CD14-positive monocyte (primary cell): ENCODE measurements at places on chromosomes 3 and 15. TPM values are rescaled to one million over a fixed set of nuclear protein-coding genes. Genes with fewer than 3 reads are reported as not detected.

- H3K27ac ChIP-seq = no peak overlapping the region
- no peaks in the 10 kb centered on the region for H3K27me3 ChIP-seq
- H3K4me1 ChIP-seq = peaks cover 32% of the 10 kb centered on the region
- peaks cover 49% of the 10 kb centered on the region for H3K36me3 ChIP-seq
- DNase-seq = no peak
- no peak overlapping the region for H3K4me3 ChIP-seq
Measured at GRCh38 chr3:15578289-15578867, 23.0 kb downstream of the HACL1 start.

DNA sequence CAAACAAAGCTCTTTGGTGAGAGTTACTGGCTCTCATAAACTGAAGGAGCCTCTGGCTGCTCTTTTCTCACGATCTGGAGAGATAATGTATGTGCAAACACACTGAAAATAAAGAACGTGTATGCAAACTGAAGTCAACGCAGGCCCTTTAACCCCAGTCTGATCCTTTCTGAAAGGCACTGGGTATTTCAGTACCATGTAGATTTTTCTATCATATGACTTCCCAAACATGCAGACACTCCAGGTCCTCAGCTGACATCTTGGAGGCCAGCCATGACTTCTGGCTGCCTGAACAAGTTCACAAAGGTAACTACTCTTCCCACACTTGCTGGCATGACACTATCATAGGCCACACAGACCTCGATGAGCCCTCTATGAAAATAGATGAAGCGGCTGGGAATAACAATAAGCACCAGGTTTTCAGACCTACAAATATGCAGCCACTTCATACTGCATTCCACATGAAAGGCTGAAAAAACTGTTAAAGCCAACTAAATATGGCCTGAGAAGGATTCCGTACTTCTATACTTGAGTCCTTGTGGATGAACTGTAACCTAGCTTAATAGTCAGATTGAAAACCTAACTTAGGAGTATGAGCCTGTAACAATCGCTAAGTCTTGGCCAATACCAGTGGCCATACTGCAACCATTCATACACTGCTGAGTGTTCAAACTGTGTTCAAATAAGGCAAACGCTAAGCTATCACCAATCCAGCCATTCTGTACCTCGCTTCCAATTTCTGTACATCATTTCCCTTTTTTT lies 121.3 kb downstream of the THRB start:
- H3K27me3 ChIP-seq = no peaks in the 10 kb centered on the region
- no peaks in the 10 kb centered on the region for H3K4me1 ChIP-seq
- no peak for DNase-seq
- no peak overlapping the region for H3K4me3 ChIP-seq
- no peak overlapping the region for H3K27ac ChIP-seq
- no peaks in the 10 kb centered on the region for H3K36me3 ChIP-seq

ZNF662 gene
- polyA plus RNA-seq = not detected

GXYLT2 gene
- polyA plus RNA-seq = not detected in 2 replicates

DNA sequence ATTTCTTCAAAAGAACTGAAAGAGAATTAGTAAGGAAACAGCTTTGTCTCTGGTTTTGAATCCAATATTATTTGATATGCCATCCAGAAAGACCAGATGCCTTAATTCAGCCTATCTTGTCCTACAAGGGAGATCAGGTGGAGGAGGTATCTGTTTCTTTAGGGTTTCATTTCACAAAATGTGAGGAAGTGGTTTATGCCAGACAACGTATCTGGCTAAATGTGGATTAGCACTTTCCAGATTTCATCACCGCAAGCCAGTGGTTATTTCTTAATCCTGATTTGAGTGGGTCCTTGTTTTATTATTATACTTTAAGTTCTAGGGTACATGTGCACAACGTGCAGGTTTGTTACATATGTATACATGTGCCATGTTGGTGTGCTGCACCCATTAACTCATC lies 271.1 kb downstream of the EBLN2 start:
- H3K4me1 ChIP-seq = peaks cover 5% of the 10 kb centered on the region
- no peaks in the 10 kb centered on the region for H3K27me3 ChIP-seq
- DNase-seq = no peak
- H3K4me3 ChIP-seq = no peak overlapping the region
- no peaks in the 10 kb centered on the region for H3K36me3 ChIP-seq
- no peak overlapping the region for H3K27ac ChIP-seq

CFAP161 gene
- not detected for polyA plus RNA-seq

- no peaks in the 10 kb centered on the region for H3K36me3 ChIP-seq
- no peaks in the 10 kb centered on the region for H3K27me3 ChIP-seq
- H3K4me3 ChIP-seq = no peak overlapping the region
- H3K4me1 ChIP-seq = no peaks in the 10 kb centered on the region
Measured at GRCh38 chr3:99167071-99167470, 265.6 kb upstream of the DCBLD2 start.
